ENCODE measurements at places on chromosomes 7 and 10.

- DNase-seq, result no peak
Observed at GRCh38 chr7:97871659-97872024, 566 bp downstream of the ASNS start.

DNA sequence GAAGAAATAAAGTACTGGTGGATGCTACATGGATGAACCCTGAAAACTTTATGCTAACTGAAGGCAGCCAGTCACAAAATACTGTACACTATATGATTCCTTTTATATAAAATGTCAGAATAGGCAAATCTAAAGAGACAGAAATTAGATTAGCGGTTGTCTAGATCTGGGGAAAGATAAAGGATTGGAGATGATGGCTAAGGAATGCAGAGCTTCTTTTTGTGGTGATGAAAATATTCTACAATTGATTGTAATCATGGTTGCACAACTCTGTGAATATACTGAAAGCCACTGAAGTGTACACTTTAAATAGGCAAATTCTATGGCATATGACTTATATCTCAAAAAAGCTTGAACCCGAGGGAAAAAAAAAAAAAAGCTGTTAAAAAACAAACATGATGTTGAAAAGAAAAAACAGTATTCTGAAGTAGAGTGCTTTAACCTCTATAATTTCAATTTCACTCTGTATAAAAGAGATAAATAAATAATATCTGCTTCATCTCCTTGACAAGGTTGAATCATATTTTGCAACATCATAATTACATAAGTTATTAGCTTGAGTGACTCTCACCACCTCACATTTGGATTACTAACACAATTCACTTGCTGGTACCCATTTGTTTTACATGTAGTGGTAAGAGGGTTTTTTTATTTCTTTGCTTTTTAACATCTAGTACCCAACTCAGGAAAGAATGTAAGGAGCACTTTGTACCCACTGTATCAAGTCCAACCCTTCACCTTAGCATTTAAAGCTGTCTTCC is 2.8 kb upstream of the GNAI1 start:
- DNase-seq, result no peak

GRCh38 chr10:34626158-34626880 is 188.8 kb downstream of the PARD3 start:
- DNase-seq, result no peak

- DNase-seq, result no peak
Observed at GRCh38 chr10:29702273-29703164, 67.7 kb upstream of the SVIL start.

GRCh38 chr7:50710441-50711154 is 72.1 kb downstream of the GRB10 start:
- no peak for DNase-seq

DNA sequence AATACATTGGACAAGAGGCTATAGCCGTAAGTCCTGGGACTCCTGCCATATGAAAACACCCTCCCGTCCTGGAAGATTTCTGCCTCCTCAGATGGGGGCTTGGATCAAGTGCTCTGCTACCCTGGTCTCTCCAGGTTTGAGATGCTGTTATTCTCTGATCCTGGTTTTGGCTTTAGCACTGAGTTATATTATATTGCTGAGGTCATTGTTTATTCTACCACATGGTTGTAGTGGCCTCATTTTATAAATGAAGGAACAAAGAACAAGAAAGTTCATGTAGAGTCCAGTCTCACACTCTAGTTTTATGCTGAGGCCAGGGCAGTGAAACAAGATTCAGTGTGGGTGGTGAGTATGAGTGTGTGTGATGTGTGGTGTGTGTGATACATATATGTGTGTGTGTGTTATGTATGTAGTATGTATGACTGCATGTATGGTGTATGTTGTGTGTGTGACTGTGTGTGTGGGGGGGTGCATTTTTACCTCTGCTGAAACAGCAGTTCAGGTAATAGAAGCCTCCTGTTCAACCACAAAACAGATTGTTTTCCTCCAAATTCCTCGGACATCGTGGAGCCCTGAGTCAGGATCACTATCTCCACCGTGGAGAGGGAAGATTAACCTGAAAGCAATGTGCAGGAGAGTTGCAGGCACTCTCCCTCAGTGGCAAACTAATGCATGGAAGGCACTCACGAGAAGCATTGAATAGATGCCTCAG is 80.7 kb downstream of the C7orf25 start:
- no peak for DNase-seq

GRCh38 chr7:27918503-27918902 is 178.5 kb downstream of the TAX1BP1 start:
- DNase-seq, result no peak

- no peak for DNase-seq
Observed at GRCh38 chr10:12480440-12480839, 131.1 kb downstream of the CAMK1D start.

- no peak for DNase-seq
Observed at GRCh38 chr7:9507290-9507689, 1073.9 kb downstream of the NXPH1 start.

- DNase-seq, result no peak
Observed at GRCh38 chr10:68811314-68812009, 15.9 kb upstream of the STOX1 start.

DNA sequence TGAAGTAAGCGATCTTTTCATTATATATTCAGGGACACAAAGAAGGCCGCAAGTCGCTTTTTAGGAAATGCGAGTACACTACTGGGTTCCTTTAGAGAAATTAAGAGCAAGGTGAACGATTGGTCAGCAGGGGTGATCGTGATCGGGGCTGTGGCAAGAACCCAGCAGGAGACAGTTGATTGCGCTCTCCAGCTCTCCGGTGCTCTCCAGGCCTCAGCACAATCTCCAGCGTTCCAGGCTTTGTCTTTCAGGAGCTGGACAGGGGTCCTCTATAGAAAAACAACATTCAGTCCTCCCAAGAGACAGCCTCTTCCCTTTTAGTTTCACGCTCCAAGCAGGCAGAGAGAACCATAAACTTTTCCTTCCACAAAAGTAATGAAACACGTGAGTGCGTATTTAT is 170.5 kb upstream of the KLF6 start:
- no peak for DNase-seq
